ENCODE measurements at places on chromosomes 1 and 21.
A peak's percentile ranks its signal among the peaks of the same experiment; 100 is the strongest.

DNA sequence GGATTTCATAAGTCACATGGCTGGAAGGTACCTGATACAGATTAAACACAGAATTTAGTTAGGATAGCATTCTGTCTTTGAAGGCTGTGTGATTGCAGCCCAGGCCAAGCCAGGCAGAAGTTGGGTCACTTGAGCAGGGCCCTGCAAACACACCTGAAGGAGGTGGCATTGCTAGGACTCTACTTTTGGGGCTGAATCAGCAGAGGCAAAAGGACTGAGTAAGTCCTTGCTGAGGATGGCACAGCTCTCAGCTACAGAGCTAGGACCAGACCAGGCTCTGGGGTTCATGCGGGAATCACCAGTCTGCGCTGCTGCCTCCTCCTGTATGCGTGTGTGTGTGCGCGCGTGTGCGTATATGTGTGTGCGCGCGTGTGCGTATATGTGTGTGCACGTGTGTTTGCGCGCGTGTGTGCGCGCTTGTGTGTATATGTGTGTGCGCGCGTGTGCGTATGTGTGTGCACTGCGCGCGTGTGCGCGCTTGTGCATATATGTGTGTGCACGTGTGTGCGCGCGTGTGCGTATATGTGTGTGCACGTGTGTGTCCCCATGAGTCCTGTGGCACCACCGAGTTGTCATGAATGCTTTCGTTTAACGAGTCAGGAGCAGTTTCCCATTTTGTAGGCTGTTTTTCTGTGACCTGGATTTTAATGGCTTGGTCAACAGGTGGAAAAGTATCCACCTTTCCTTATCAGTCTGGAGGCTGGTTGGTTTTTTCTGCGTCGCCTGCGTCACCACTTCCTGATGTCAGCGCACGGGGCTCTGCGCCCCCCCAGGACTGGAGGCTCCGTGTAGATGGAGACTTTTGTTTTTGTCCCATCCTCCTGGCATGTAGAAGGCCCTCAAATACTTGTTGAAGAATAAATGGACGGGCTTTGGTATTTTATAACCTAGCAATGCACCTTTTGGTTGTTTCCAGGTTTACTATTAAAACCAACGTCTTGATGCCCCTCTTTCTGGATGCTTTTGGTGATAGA is 34.7 kb downstream of the ADARB1 start:
- DNase-seq, result no peak

- no peak for DNase-seq
These were observed 970 bp downstream of the TNFRSF1B start for GRCh38 chr1:12167493-12168429.

DNA sequence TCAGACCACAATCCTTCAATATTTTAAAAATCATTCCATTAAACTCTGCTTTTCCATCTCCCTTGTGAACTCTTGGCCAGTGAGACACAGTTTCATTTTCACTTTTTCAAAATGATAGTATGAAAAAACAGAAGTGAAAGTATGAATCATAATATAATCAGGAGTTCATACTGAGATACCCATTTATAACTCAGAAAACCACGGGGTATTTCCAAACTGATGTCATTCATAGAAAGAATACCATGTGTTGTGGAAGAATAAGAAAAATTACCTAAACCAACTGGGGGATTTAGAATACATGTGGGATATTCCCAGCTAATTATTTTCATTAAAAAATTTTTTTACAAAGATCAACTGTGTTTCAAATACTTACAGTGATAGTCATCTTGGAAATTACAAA is 149.9 kb downstream of the MRPL39 start:
- peak; percentile 87 for DNase-seq

DNA sequence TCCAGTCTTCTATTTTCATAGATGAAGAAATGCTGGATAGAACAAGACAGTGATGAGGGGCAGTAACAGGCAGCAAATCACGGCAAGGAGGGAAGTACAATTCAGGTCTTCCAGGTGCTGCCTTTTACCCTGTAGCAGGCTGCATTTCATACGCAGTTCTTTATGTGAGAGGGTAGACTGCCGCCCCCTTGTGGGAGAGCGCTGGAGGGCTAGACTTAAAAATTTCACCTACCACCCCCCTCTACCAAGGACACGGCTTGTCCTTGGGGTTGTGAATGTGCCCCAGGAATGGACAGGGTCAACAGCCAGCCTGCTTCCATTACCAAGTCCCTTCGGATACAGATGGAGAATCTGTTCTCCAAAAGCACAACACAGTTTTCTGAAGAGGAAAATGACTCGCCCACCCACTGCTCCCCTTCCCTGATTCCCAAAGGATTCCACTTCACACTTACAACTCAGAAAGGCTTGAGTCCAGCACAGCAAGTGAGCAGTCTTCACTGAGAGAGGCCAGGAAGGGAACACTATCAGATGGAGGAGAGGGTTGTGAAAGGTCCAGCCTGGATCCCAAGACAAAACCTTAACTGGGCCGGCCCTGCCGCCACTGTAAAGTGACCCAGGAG is 7.4 kb downstream of the WDR77 start:
- peak; percentile 36 for DNase-seq

DNA sequence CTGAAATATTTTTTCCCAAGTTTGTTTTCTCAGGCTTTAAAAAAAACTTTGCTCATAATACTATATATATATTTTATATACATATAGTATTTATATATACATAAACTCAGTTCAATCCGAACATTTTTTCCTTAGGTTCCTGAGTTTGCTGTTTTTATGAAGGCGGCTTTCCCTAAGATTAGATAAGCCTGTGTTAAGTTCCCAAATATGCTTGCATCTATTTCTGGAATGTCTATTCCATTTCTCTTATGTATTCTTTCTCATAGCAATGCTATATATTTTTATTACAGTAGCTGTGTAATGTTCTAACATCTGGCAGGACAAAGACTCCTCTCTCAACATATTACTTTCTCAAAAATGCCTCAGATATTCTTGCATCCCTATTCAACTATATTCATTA is 45.9 kb downstream of the ADSS2 start:
- DNase-seq, result no peak

DNA sequence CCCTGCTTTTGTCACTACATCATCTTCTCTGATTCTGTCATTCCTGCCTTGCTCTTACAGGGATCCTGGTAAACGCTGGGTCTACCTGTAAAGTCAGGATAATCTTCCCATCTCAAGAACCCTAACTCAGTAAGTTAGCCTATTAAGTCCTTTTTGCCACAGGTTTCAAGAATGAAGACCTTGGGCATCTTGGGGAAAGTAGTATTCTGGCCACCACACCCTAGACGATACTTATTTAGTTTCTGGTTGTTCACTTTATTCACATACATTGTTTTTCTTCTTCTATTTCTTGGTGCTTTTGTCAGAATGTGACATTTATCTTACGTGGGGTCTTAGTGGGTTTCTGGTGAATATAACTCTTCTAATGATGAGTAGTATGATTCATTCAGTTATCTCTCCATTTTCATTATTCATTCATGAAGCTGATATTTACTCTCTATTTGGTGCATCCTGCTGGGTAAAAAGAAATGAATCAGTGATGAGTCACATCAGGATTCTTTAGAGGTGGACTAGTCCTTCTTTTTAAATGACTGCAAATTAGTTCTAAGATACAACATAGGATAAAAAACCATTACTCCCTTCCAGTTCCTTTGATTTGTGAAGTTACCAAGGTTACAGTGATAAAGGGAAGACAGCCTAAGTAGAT is 514.4 kb upstream of the B3GALT2 start:
- DNase-seq, result peak; percentile 81

DNA sequence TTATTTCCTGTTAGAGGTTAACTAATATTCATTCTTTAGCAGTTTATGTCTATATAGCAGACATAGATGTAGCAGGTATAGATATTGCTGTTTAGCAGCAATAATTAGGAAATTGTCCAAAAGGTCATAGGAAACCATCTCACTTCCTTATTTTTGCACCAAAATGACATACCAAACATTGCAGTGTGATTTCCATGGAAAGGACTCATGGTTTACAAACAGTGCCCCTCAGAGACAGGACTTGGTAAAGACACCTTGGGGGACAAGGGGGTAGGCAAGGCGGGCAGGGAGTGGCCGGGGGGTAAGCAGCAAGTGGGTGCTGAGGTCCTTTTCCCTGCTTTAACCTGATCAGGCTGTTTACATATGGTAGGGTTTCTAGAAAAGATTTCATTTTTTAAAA is 30.5 kb downstream of the BATF3 start:
- DNase-seq, result peak; percentile 32

- no peak for DNase-seq
These were observed 472.7 kb downstream of the NPHP4 start for GRCh38 chr1:5519366-5520135.

GRCh38 chr1:200307755-200308066 is 102.1 kb downstream of the ZNF281 start:
- DNase-seq, result no peak

DNA sequence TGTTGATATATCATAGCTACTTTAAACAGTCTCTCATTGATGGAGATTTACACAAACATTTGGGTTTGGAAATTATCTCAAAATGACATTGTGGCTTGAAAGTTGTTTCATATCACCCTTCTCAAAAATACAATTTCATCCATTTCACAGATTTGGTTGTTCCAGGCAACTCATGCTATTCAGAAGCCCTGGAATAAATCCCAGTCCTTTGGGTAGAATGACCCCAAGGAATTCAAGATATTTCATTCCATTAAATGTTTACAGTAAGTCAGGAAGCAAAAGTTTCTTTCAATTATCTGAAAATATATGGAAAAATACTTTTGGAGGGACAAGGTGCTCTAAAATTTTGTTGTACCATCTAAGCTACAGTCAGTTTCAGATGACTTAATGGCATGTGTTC is 27.1 kb downstream of the MPZL1 start:
- peak; percentile 39 for DNase-seq

DNA sequence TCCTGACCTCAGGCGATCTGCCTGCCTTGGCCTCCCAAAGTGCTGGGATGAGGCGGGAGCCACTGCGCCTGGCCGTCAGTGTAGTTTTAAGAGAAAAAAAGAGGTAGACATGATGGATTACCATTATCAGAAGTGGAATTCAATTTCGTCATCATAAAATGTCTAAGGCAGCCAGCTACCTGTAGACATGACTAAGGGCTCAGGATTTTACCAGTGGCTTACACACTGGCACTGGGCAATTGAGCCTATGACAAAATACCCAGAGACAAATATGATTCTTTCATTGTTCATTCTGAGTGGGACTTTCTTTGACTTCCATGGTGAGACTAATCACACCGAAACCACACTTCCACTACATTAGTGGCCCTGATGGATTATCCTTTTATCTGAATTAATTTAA is 181.5 kb downstream of the GABPA start:
- DNase-seq, result no peak

Measured in iris pigment epithelial cell (primary cell).